ENCODE measurements at places on chromosomes 6 and 20.

- no peaks in the 10 kb centered on the region for H3K4me1 ChIP-seq
- H3K27ac ChIP-seq: no peak overlapping the region
- DNase-seq: no peak
- H3K36me3 ChIP-seq: no peaks in the 10 kb centered on the region
- no peaks in the 10 kb centered on the region for H3K27me3 ChIP-seq
Measured at GRCh38 chr6:158666628-158667359, 16.9 kb downstream of the SYTL3 start.

DNA sequence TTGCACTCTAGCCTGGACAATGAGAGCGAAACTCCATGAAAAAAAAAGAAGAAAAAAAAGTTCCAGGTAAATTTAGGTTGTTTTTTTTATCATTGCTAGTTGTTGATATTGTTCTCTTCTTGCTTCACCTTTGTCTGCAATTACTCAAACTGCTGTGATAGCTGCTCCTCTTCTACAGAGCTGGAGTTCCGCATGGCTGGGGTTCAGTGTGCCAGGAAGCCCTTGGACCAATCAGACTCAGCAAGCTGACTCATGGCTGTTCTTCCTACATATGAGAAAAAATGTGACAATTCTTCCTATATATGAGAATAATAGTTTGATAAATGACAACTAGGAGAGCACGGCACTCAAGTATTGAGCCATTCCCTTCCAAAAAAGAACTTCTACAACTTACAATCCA lies 28.4 kb downstream of the DPPA5 start:
- H3K36me3 ChIP-seq: no peaks in the 10 kb centered on the region
- H3K27ac ChIP-seq: no peak overlapping the region
- H3K4me1 ChIP-seq: no peaks in the 10 kb centered on the region
- no peak overlapping the region for H3K4me3 ChIP-seq

DNA sequence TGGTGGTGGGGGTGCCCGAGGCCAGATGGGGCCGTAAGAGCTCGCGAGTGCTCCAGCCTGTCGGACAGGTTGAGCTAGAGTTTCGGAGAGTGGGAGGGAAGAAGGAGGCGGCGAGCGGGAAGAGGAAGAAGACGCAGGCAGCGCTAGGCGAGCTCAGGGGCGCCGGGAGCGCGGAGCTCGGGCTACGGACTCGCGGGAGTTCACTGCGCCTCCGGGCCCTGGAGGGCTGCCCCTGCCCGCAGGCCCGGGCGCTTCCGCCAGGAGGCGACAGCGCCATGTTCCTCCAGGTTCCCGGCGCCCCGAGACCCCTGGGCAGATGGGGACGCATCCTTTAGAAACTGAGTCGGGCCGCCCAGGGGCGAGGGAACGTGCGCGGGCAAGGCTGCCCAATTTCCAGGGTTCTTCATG lies 984 bp downstream of the TFAP2C start:
- H3K4me3 ChIP-seq: peak overlapping the region; percentile 67
- H3K4me1 ChIP-seq: peaks cover 2% of the 10 kb centered on the region
- H3K27me3 ChIP-seq: peaks cover 28% of the 10 kb centered on the region
- peak; percentile 93 for DNase-seq
- H3K27ac ChIP-seq: no peak overlapping the region
- H3K36me3 ChIP-seq: no peaks in the 10 kb centered on the region

GRCh38 chr6:100657678-100658330 lies 193.1 kb upstream of the SIM1 start:
- no peak overlapping the region for H3K4me3 ChIP-seq
- no peak overlapping the region for H3K27ac ChIP-seq
- no peaks in the 10 kb centered on the region for H3K27me3 ChIP-seq

GRCh38 chr6:8088886-8089285 lies 13.5 kb downstream of the EEF1E1 start:
- H3K27me3 ChIP-seq: no peaks in the 10 kb centered on the region
- no peak for DNase-seq
- no peaks in the 10 kb centered on the region for H3K4me1 ChIP-seq
- H3K4me3 ChIP-seq: no peak overlapping the region
- H3K36me3 ChIP-seq: peaks cover 7% of the 10 kb centered on the region
- no peak overlapping the region for H3K27ac ChIP-seq

- no peaks in the 10 kb centered on the region for H3K36me3 ChIP-seq
- no peak overlapping the region for H3K27ac ChIP-seq
- DNase-seq: no peak
- H3K27me3 ChIP-seq: no peaks in the 10 kb centered on the region
Measured at GRCh38 chr6:45854149-45854742, 161.4 kb downstream of the CLIC5 start.

DNA sequence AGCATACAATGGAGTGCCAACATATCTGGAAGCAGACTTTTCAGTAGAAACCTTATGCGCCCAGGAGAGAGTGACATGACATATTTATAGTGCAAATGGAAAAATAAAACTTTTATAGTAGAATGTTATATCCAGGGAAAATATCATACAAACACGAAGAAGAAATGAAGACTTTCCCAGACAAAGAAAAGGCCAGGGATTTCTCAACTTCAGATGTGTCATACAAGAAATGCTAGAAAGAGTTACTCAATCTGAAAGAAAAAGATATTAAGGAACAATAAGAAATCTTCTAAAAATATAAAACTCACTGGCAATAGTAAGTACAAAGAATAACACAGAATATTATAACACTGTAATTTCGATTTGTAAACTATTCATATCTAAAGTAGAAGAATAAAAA lies 1269.3 kb downstream of the GRIK2 start:
- no peaks in the 10 kb centered on the region for H3K27me3 ChIP-seq
- H3K36me3 ChIP-seq: no peaks in the 10 kb centered on the region
- no peak for DNase-seq
- H3K4me3 ChIP-seq: no peak overlapping the region

GRCh38 chr6:75620381-75621304 lies 19.0 kb downstream of the SENP6 start:
- no peak overlapping the region for H3K27ac ChIP-seq
- no peak for DNase-seq
- no peaks in the 10 kb centered on the region for H3K36me3 ChIP-seq
- no peaks in the 10 kb centered on the region for H3K27me3 ChIP-seq
- H3K4me3 ChIP-seq: no peak overlapping the region

GRCh38 chr6:88763160-88763559 lies 200.3 kb downstream of the RNGTT start:
- H3K27ac ChIP-seq: no peak overlapping the region
- H3K27me3 ChIP-seq: no peaks in the 10 kb centered on the region
- no peak overlapping the region for H3K4me3 ChIP-seq
- H3K4me1 ChIP-seq: peaks cover 2% of the 10 kb centered on the region

DNA sequence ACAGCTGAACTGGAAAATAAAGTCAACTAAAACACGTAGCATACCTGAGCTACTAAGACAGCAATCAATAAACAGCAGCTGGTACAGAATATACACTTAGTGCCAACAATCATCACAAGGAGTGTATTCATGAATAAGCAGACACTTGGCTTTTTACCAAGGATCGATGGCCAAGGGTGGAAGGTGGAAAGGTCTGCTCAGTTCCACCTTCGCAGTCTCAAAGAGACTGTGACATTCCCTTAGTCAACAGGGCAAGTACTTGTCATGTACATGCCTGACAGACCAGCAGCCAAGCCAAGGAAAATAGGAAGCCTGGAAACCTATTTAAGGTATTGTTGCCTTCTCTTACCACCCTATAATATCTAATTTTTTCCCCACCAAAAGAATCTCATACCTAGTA lies 21.4 kb downstream of the HBS1L start:
- peaks cover 2% of the 10 kb centered on the region for H3K27me3 ChIP-seq
- peaks cover 1% of the 10 kb centered on the region for H3K36me3 ChIP-seq
- no peak overlapping the region for H3K4me3 ChIP-seq

DNA sequence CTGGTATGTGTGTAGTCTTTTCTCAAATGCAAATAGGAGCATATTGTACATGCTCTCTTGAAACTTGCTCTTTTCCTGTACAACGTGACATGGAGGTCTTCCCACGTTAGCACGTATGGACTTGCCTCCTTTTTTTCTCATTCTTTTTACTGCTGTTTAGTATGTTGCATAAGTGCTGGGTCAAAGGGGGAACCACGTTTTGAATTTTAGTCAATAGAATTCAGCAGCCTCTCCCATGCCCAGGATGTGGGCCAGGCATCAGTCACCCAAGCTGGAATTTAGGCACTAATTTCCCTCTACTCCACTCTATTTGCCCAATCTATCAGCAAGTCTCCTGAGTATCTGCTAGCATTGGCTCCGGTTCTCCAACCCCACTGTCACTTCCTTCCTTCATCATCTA lies 41.5 kb upstream of the RNF24 start:
- no peaks in the 10 kb centered on the region for H3K27me3 ChIP-seq
- peaks cover 7% of the 10 kb centered on the region for H3K4me1 ChIP-seq

- DNase-seq: no peak
- H3K4me3 ChIP-seq: no peak overlapping the region
- no peaks in the 10 kb centered on the region for H3K36me3 ChIP-seq
- H3K27me3 ChIP-seq: no peaks in the 10 kb centered on the region
- no peak overlapping the region for H3K27ac ChIP-seq
Measured at GRCh38 chr6:345747-346385, 45.7 kb upstream of the IRF4 start.

- H3K4me1 ChIP-seq: peaks cover 2% of the 10 kb centered on the region
- H3K4me3 ChIP-seq: no peak overlapping the region
- no peaks in the 10 kb centered on the region for H3K27me3 ChIP-seq
- no peaks in the 10 kb centered on the region for H3K36me3 ChIP-seq
- DNase-seq: no peak
- H3K27ac ChIP-seq: no peak overlapping the region
Measured at GRCh38 chr6:162538643-162539064, 188.9 kb downstream of the PRKN start.
